Heart right ventricle (tissue), 16 donors: ENCODE measurements at places on chromosomes 2 and 18. TPM values are rescaled to one million over a fixed set of nuclear protein-coding genes. Genes with fewer than 3 reads are reported as not detected.
A peak's percentile ranks its signal among the peaks of the same experiment; 100 is the strongest.

DNA sequence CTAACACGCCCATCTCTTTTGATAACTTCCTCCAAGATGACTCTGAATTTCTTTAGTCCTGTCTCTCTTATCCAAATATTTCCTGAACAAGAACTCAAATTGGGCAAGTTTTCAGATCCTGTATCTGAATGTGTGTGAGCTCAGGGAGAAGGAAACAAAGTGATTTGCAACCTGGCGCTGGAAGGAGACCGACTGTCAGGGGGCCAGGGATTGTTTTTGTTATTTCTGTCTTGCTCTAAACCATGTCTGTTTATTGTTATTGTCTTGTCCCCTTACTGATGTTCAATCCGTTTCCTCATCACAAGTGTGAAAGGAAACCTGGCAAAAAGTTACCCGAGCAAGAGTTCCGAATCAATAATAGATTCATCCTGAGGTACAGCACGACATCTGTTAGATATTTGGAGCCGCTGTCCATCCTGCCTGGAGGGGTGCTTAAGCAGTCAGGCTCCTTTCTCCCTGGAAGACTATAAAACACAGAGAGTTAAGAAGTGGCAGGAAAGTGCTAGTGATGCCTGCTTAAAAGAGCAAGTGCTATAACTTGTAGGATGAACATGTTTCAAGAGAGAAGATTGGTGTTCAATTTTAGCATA is 132.5 kb upstream of the OSR1 start:
- DNase-seq: no peak

GRCh38 chr2:206086716-206087350 is 859 bp upstream of the INO80D start:
- no peak for DNase-seq

DNA sequence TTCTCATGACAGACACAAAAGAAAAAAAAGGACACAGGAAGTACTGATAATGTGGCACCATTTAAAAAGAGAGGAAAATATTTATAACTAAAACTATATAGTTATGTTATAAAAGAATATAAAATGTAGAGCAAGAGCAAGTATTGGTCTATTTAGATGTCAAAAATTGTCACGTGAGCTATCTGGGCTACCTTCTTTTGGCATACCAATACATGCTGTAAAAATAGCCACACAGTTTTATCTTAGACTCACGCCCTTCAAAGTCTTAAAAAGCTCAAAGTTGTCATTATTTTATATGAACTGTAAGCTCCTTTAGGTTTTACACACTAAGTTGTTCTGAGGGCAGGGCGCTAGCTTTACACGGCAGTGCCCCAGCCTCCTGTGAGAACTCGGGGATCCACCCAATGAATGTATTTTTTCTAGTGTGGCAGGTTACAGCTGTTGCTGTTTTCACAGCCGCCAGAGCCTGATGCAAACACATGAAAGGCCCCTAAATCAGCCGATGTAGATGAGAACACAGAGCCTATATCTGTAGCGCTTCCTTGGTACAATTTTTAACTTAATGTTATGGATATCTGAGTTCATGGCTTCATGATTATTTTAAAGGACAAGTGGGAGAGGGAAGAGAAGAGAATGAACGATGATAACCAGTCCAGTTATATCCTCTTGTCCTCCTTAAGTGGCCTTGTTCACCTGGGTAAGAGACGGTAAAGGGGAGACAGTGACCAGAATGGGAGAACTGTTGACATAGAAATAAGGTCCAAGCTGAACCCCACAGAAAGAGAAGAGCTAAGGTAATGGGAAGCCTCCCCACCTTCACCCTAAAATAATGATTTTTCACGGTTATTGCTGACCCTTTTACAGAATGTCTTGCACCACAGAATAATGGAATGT is 130.8 kb downstream of the CACNB4 start:
- no peak for DNase-seq

- DNase-seq: no peak
Observed at GRCh38 chr2:62596061-62596921, 90.3 kb upstream of the TMEM17 start.

DNA sequence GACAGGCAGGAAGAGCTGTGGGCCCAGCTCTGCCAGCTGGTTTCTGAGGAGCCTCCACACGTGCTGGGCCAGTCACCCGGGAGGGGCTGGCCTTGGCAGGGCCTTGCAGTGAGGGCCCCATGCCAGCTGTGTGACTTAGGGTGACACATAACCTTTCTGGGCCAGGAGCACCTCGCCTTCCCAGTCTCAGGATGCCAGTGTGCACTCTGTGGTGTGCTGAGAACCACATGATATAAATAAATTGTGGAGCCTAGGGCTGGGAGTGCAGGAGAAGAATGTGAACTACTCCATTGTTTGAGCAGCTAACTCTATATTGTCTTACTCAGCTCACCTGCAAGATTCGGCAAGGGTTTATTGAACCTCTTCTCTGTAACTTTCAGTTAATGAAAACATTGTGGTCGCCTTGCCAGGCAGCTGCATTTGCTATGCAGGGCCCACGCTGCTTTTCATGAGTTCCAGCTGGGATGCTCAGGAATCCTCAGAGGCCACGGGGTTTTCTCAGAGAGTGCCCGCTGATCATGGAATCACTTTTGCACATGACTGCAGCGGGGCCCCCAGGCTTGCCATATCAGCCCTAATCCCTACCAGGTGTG is 222.3 kb downstream of the SH3RF3 start:
- peak; percentile 69 for DNase-seq

DNA sequence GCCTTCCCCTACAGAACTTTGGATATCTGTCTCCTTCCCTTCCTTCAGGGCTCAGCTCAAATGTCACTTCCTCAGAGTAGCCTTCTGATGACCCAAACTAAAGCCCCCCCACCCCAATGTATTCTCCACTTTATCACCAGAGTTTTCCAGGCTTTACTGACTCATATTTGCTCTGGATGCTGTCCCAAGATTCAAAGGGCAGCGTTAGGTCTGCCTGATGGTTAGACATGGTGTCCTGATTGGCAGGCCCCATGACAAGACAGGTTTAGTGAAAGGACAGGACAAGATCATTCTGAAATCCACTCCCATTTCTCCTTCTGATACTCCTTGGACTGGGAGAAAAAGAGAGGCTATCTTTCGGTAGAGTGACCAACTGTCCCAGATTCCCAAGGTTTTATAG is 22.6 kb upstream of the RPIA start:
- DNase-seq: no peak

DNA sequence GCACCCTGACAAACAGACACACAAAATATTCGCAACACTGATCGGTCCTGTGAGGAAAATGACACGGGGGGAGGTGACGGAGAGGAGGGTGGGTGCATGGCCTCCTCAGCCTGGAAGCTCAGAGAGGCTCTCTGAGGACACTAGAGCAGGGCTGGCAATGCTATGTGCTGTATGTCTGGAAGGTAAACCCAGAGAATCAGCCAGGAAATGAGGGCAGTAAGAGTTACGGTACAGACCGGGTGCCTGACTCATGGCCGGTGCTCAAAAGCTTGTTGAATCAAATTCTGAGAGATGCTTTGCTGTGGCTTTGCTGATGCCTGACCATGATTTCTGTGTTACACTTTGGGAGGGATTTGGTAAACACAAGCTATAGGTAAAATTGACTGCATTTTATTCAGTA is 81.9 kb downstream of the CCDC93 start:
- DNase-seq: no peak

GRCh38 chr2:177543007-177543760 is 150.6 kb downstream of the AGPS start:
- no peak for DNase-seq

DNA sequence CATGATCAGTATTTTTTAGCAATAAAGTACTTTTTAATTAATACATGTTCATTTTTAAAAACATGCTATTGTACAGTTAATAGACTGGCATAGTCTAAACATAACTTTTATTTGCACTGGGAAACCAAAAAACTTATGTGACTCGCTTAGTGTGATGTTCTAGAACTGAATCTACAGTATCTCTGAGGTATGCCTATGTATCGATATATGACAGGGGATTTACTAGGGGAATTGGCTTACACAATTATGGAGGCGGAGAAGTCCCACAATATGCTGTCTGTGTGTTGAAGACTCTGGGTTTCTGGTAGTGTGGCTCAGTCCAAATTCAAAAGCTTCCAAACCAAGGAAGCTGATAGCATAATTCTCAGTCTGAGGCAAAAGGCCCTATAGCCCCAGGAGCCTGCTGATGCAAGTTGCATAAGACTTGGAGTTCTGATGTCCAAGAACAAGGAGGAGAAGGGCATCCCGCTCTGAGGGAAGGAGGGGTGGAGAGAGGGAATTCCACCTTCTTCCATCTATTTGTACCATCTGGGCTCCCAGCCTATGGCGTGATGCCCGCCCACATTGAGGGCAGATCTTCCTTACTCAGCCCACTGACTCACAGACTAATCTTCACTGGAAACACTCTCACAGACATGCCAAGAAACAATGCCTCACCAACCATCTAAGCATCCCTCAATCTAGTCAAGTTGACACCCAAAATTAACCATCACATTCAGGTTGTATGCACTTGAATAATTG is 27.5 kb downstream of the ZNF638 start:
- no peak for DNase-seq

GRCh38 chr2:212037062-212037461 is 501.5 kb downstream of the ERBB4 start:
- no peak for DNase-seq

DNA sequence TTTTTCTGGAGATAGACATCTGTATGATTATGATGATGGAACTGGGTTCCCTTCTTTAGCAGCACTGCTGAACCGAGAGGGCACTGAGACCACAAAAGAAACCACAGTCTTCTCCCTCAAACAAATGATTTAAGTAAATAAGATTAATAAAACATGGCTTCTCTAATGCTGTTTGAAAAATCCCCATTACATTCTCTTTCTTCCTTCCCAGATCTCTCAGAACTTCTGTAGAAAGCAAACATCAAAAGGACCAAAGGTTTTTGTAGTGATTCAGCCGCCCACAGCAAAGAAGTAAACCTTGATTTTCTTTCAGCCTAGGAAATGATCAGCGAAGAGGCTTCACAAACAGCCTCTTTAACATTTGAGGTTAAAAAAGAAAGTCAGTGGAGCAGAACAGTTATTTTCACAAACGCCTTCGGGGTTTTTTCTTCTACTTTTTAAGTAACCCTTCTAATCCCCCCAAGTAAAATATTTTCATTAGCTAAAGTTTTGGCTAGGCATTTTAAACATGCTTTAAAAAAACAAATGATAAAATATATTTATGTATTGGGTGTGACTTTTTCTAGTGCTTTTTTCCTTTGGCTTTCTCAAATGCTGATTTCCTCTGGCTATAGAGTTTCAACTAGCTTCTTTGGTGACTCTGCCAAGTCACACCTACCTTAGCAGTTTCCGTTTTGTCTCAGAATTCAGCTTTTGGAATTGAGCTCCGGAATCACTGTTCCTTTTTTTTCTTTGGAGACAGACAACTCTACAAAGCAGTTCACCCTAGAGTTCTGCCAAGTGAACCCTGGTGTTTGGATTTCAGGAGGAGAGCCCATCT is 89.6 kb downstream of the UPP2 start:
- DNase-seq: peak; percentile 13

DNA sequence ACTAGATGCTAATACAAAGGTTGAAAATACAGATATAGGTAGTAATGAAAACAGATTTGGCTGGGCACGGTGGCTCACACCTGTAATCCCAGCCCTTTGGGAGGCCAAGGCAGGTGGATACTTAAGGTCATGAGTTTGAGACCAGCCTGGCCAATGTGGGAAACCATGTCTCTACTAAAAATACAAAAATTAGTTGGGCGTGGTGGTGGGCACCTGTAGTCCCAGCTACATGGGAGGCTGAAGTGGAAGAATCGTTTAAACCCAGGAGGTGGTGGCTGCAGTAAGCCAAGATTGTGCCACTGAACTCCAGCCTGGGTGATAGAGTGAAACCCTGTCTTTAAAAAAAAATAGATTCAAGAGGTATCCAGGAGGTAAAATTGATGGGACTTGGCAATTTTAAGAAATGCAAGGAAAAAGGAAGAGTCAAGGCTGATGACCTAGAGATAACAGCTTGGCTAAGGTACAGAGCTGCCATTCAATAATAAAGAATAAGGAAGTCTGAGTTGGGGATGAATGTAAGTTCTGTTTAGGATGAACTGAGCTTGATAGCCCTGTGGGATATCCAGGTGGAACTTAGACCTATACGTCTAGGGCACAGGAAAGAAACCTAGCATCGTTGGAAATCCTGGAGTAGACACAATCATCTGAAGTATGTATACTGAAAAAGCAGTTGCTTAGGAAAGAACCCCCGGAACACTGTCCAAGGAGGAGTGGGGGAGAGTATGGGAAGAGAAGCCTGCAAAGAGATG is 9.1 kb downstream of the MAT2A start:
- DNase-seq: no peak

DNA sequence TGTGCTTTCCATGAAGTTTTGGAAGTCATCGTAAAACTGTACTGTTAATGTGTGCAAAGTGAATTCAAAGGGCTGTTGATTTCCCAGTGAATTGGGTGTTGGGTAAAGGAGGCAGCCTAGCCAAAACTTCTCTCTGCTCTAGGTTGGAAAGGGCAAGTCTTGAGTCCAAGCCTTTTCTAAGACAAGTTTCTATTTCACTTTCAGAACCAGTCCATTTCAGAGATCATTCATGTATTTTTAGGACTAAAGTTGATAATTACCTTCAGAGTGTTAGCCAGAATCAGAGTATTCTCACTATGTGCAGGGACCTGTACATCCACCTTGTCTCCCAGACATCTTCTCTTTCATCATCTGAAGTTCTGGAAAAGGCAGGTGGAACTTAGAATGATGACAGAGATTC is 636.1 kb upstream of the KLHL29 start:
- no peak for DNase-seq

DNA sequence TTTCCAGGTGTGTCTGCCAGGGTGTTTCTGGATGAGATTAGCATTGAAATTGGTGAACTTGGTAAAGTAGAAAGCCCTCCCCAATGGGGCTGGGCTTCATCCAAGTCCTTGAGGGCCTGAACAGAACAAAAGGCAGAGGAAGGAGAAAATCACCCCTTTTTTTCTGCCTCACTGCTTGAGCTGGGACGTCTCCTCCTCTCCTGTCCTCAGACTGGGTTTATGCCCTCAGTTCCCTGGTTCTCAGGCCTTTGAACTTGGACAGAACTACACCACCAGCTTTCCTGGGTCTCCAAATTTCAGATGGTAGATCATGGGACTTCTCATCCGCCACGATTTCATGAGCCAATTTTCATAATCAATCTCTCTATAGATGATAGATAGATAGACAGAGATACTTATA is 53.7 kb upstream of the BIN1 start:
- DNase-seq: no peak

GRCh38 chr2:194271293-194271961 is 1385.6 kb upstream of the SLC39A10 start:
- no peak for DNase-seq

- no peak for DNase-seq
Observed at GRCh38 chr2:235776531-235776930, 282.7 kb downstream of the AGAP1 start.

- no peak for DNase-seq
Observed at GRCh38 chr18:60421356-60422118, 49.0 kb upstream of the MC4R start.

- DNase-seq: no peak
Observed at GRCh38 chr18:79583984-79584401, 95.6 kb upstream of the CTDP1 start.

The UBE2E3 gene
- 56.5 TPM for total RNA-seq

The DOCK10 gene
- total RNA-seq: 0.77 TPM

The TNFRSF11A gene
- total RNA-seq: 0.72 TPM

The PIEZO2 gene
- 0.20 TPM for total RNA-seq
